ENCODE measurements at places on chromosomes 7 and 10.

- no peak for DNase-seq
These were observed 8.4 kb upstream of the CCNY start for GRCh38 chr10:35327790-35328403.

DNA sequence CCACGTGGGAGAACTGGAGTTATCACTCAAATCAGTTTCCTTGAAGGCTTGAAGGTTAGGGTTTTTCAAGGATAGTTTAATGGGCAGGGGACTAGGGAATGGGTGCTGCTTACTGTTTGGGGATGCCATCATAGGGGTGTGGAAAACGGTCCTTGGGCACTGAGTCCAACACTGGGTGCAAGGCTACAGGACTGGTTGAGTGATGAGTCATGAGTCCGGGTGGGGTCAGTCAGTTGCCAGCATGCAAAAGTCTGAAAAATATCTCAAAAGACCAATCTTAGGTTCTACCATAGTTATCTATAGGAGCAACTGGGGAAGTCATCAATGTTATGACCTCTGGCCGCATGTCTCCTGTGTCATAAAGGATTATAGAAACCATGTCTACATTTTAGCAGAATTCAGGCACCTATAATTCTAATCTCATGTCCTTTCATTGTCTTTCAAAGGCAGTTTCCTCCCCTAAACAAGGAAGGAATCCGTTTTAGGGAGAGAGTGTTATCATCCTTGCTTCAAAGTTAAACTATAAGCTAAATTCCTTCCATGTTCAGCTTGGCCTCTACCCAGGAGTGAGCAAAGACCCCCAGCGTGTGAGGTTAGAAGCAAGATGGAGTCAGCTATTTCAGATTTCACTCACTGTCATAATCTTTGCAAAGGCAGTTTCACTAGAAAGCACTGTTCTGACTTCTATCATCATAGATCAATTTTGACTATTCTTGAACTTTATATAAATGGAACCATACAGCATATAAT is 94.5 kb downstream of the COL26A1 start:
- no peak for DNase-seq

- DNase-seq: no peak
These were observed 41.6 kb downstream of the NET1 start for GRCh38 chr10:5453749-5454489.

DNA sequence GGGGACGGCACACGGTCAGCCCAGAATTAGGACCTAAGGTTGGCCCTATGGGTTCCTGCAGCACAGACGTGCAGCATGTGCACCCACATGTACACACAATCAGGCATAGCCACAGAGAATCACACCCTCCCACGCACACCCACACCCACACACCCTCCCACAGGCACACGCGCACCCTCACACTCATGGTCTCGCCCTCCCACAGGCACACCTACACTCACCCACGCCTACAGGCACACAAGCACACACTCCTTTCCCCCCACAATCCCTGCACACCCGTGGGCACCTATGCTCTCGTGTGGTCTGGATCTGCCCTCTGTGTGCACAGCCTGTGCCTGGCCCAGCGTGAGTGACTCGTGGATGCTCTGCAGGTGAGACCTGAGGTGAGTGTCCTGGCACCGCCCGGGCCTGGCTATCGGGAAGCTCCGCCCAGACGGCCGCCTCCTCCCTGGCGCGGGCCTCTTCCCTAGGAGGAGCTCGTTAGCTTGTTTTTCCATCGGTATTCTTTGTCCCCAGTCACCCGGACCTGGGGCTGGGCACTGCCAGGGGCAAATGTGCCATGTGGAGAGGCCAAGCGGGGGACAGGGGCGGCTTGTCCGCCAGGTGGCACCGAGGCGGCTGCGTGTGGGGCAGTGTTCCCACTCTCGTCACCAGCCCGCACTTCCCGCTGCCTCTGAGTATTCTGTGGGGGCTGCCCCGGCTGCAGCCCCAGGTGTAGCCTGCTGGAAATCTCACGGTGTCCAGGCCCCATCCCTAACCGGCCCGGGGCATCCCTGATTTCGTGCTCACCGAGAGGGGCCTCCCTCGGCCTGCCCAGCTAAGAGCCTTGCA is 110.2 kb upstream of the FAM20C start:
- no peak for DNase-seq

DNA sequence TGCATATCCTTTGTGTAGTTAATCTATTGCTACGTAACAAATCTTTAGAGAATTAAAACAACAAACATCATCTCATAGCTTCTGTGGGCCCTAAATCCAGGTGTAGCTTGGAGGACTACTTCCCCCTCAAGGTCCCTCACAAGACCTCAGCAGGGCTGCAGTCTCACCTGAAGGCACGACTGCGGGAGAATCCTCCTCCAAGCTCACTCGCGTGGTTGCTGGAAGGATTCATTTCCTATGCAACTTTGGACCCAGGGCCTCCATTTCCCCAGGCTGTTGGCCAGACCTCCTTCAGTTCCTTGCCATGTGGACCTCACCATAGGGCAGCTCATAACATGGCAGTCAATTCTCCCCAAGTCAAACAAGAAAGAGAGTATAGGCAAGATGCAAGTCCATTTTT is 140.4 kb downstream of the OAT start:
- DNase-seq: no peak

DNA sequence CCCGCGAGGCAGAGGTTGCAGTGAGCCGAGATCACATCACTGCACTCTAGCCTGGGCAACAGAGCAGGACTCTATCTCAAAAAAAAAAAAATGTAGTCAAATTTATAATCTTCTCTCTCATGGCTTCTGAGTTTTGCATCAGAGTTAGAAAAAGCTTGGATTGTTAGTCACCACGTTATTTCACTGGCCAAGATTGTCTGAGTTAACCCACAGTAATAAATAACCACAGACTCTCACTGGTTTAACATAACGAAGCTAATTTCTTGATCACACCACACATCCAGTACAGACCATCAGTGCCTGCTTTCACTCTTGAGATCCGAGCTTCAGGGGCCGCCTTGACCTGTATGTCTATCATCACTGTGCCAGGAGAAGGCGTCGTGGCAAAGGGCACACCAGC is 116.8 kb upstream of the JCAD start:
- DNase-seq: no peak

- DNase-seq: no peak
These were observed 232.5 kb upstream of the IGFBP3 start for GRCh38 chr7:46153583-46153950.

DNA sequence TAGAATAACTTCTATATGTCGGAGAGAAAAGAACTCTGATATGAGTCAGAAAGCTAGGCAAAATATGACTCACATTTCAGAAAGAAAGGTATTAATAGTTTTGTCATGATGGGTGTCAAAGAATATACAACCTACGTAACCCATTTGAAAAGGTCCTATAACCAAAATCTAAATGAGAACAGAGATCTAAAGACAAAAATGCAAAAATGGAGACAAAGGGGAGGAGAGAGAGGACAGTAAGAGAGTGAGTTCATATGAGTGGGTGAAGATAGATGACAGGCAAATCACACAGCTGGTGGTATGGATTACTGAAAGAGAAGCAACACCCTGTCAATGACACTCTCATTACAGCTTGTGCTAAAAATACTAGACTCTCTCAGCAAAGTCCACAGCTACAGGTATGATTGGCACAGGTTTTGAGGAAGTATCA is 25.6 kb downstream of the ANKMY2 start:
- no peak for DNase-seq

DNA sequence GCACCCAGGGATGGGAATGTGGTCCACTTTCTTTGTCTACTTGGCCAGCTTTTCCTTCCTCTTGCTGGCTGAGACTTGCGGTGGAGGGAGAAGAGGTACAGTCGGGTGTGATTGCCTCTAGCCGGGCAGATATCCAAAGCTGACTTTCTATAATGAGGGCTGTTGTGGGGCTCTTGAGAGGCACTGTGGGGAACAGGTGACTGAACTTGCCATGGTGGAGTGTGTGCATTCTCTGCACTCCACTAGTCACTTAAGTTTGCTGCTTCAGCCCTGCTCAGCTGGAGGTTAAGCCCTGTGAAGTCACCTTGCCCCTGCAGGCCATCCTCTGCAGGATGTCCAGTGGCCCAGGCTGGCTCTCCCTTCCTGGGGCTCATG is 116.6 kb downstream of the AOAH start:
- DNase-seq: no peak

DNA sequence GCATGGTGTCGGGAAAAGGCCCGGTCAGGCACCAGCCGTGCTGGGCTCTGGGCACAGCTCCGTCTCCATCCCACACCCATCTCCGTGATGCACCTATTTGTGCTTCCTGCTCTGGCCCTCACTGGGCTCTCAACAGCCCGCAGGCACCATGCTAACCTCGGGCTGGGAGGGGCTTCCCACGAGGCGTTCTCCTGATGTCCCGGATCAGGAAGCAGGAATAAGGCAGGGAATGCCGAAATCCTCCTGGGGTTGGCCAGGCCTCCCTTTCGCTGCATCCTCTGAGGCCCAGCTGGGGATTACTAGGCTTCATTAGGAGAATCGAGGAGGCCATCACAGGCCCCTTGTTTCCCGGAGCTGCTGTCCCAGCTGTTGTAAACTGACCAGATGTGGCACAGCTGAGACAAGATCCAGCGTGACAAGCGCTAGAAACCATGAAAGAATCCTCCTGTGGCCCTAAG is 72.0 kb downstream of the FAM53B start:
- DNase-seq: no peak

DNA sequence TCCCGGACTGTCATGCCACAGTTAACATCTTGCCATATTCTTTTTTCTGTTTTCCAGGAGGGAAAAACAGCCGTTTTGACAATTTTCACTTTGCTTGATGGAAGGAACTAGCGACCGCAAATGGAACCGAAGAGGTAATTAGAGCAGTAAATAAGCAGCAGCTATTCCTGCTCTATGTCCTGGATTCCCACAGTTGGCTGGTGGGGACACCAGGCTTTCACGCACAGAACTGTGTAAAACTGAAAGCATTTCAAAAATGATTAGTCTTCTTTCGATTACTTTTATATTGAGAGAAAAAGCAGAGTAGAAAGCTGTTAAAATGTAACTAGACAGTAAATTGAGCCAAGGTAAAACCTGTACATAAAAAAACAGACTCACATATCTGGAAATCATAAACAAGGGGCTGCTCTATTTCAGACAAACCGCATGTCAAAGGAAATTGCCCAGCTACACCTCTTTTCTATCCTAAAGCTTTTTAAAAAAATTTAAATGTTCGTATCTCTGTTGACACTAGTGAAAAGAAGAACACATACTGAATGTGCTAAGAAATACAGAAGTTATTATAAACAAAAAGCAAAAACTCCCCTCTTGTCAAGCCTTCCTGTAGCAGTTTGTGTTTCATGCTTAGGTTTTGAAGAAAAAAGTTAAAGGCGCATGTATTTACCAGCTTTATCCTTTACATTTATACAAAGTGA is 93.4 kb downstream of the RNF216 start:
- no peak for DNase-seq

DNA sequence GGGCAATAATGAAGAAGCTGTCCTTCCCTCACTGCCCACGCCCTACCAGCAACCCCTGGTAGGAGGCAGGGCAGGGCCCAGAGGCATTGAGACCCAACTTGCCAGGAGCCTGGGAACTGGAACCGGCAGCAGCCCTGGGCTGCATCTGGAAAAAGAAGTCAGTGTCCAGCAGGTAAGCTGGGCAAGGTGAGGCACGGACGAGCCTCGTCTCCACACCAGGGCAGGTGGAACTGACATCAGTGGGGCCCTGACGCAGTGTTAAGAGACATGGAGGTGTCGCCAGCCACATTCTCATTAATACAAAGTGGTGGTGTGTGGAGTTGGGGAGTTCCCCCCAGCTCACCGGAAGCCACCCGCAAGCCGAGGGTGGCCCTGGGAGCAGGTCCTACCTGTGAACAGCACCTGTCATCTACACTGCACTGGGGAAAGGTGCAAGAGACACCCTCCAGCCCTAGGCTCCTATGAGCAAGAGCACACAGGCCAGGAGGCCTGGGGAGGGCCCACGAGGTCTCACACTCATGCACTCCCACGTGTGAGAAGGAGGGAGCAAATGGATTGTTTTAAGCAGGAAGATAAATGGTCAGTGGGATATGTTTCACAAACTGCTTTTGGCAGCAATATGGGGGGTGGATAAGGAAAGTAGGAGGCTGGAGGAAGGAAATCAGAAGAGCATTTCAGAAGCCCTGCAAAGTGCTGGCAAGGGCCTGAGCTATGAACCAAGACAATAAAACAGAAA is 53.6 kb downstream of the COBL start:
- no peak for DNase-seq

GRCh38 chr7:73707045-73707631 is 12.3 kb downstream of the STX1A start:
- DNase-seq: no peak

DNA sequence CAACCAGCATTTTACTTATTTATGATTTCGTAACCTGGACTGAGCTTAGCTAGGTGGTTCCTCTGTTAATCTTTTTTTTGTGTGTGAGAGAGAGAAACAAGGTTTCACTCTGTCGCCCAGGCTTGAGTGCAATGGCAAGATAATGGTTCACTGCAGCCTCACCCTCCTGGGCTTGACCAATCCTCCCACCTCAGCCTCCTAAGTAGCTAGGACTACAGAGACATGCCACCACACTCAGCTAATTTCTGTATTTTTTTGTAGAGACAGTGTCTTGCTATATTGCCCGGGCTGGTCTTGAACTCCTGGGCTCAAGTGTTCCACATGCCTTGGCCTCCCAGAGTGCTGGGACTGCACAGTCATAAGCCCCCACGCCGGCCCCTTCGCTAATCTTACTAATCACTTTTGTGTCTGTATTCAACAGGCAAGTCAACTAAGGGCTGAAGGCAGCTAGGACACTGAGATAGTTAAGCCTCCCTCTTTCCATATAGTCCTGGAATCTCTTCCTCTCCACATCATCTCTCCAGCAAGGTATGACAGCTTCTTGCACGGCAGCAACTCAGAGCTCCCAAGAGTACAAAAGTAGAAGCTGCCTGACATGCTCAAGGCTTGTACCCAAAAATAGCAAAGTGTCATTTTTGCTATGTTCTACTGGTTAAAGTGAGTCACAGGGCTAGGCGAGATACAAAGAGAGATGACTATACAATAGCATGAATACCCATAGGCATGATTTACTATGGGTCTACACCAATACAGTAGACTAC is 11.3 kb downstream of the KMT2C start:
- DNase-seq: no peak

DNA sequence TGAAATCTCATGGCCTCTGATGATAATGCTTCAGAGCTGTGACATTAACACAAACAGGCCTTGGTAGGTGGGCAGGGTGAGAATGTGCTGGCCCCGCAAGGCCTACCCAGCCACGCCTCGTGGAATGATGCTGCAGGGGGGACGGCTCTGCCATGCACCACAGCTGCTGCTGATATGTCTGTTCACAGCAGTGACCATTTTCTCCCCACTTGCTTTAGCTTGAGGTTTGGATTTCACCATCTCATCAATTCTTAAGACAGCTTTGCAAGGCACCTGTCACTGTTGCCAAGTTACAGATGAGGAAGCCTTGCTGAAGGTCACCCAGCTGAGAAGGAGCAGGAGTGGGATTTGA is 128.3 kb downstream of the PTPN20 start:
- no peak for DNase-seq

- no peak for DNase-seq
These were observed 18.2 kb downstream of the GPR146 start for GRCh38 chr7:1062296-1063294.

DNA sequence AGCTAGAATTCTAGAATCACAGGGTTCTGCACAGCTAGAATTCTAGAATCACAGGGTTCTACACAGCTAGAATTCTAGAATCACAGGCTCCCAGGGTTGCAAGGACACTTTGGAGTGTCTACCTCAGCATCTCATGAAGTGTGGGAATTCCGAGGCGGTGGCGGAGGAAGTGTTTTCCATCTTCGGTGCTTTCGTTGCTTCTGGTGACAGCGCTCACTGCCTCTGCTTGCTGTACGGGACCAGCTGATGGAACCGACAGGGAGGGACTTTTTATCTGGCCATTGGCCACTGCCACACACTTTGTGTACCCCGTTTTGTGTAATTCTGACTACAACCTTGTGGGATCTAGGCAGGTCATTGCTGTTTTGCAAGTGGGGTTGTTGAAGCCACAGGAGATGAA is 29.5 kb downstream of the LHPP start:
- DNase-seq: no peak

Measured in mesothelial cell of epicardium (in vitro differentiated cells).